Stomach (tissue), 19 donors: ENCODE measurements at places on chromosomes 11 and 22. TPM values are rescaled to one million over a fixed set of nuclear protein-coding genes. Genes with fewer than 3 reads are reported as not detected.
A peak's percentile ranks its signal among the peaks of the same experiment; 100 is the strongest.

DNA sequence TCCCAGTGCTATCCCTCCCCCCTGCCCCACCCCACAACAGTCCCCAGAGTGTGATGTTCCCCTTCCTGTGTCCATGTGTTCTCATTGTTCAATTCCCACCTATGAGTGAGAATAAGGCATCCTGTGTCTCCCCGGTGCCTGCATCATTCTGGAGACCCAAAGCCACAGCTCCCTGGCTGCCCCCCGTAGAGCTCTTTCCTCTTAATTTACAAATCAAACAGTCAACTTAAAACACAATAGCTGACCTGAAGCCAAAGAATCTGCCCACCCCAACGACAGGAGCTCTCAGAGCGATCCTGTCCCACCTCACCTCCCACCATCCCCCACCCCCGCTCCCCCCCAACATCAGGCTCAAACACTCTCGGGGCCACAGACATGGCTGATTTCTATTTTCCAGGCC is 558.3 kb downstream of the BRD1 start:
- no peak for DNase-seq

GRCh38 chr11:74677131-74677530 is 54.1 kb downstream of the CHRDL2 start:
- DNase-seq: no peak

GRCh38 chr22:42800451-42801251 is 56.4 kb downstream of the ARFGAP3 start:
- DNase-seq: no peak

- no peak for DNase-seq
Observed at GRCh38 chr11:128507936-128508335, 79.4 kb downstream of the ETS1 start.

DNA sequence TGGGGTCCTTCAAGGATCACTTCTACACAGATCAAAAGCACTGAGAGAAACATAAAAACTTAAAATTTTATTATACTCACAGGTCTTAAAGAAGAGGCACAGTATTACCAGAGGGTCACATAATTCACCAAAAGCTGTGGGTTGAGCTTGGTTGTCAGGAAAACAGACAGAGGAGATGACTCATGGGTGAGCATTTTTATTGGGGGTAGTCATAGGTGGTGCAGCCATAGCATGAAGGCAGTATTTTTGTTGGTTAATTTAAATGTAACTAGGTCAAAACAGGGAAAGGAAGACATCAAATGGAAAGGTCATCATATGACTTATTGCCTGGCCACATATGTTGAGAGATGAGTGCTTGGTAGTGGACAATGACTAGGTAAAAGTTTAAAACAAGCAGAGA is 24.2 kb downstream of the OR5B17 start:
- DNase-seq: no peak

DNA sequence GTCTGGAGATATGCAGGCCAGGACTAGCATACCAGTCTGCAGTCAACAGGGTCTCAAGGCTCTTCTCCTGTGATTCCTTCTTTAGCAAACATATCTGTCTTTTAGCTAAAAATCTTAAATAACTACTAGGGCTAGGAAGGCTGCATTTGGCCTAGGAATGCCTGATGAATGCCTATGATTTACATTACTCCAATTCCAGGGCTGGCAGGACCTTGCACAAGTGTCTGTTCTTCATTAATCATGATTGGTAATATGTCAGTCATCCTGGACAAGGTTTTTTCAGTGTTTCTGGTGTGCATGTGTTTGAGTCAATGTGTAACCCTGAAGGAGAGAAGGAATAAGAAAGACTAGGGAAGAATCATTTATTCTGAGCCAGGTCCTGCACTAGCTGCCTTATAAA is 280.5 kb upstream of the NARS2 start:
- DNase-seq: no peak

DNA sequence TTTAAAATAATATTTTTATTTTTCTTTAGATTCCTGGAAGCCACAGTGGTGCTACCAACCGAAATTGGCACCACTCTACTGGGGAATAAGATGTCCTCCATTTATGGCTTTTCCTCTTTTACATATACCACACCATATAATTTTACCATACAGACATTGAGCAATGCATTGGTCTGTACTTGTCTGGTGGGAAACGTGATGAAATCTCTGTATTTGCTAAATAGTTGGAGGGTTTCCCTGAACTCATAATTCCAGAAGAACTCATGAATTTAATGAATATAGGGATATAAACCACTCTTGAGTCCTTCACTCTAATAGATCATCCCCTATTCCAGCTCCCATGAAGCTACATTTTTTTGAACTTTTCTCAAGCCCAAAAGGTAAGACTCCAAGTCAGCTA is 28.0 kb upstream of the MMP13 start:
- no peak for DNase-seq

- peak; percentile 96 for DNase-seq
Observed at GRCh38 chr11:2912498-2912897, 16.7 kb downstream of the PHLDA2 start.

- DNase-seq: no peak
Observed at GRCh38 chr11:60159868-60160267, 23.0 kb downstream of the MS4A6A start.

DNA sequence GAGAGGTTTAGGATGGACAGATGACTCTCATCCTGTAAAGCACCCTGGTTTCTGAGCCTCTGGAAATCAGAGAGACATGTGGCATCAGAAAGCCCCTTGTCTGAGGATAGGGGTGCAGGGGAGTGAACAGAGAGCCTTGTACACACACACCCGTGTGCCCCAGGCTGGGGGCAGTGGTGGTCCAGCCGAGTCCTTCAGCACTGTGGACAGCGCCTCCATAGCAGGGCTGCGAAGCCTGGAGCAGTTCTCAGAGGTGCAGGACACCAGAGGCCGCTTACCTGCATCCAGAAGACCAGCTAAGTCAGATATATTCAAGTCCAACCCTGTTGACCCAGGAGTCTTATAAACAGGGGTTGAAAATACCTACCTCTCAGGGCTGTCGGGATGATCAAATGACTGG is 11.5 kb upstream of the IGSF9B start:
- DNase-seq: peak; percentile 66

- peak; percentile 74 for DNase-seq
Observed at GRCh38 chr22:22593964-22594656, 35.0 kb upstream of the PRAME start.

DNA sequence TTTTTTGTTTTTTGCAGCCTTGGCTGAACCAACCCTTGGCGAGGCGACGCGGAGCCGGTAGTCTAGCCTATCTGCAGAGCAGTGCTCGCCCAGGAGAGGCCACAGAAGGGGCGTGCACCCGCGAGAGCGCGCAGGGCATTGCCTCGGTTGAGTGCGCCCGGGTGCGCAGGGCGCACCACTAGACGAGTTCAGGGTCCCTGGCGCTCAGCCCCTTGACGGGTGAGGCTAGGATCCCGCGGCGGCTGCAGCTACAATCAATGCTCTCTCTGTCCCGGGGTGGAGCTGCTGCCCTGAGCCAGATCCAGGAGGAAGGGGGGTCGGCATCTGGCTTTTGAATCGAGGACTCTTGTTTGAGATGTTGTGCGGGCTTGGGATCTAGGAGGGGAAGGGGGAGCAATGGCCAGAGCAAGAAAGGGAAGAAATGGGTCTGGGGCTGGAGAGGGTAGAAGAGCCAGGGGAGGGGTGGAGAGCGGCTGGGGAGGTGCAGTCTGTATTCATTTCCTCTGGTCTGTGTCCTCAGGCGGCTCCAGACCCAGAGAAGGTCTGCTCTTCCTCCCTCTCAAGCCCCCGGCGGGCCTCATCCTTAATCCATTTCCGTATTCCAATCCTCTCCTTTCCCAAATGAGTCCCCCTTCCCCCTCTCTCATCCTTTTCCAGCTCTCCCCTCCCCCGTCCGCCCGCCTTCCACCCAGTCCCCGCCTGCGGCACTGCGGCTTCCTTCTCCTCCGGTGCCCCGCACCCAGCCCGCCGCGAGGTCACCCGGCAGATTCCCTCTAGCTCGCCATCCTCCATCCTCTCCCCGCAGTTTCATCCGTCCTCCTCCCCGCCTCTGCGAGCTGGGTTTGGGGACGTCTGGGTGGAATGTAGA is 797 bp downstream of the THY1 start:
- no peak for DNase-seq

DNA sequence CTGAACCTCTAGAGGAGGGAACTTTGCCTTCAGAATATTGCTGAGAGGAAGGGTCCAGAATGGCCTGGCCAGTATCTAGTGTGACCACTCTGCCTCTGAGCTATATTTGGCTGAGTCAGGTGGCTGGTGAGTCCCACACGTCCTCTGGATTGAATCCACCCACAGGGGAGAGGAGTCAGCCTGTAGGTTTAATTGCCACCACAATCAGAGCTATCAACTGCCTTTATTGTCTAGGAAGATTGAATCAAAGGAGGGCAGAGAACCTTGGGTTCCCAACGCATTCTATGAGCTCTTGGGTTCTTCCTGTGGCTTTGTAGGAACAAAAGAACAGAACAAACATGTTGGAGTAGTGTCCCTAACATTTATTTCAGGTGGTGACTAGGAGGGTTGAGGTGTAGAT is 67.7 kb downstream of the ST3GAL4 start:
- DNase-seq: no peak

- DNase-seq: peak; percentile 79
Observed at GRCh38 chr22:39316440-39317083, 2.9 kb downstream of the RPL3 start.

GRCh38 chr11:117900720-117901440 is 24.4 kb upstream of the FXYD6 start:
- DNase-seq: no peak

- DNase-seq: peak; percentile 34
Observed at GRCh38 chr11:1558775-1559110, 13.3 kb downstream of the DUSP8 start.

DNA sequence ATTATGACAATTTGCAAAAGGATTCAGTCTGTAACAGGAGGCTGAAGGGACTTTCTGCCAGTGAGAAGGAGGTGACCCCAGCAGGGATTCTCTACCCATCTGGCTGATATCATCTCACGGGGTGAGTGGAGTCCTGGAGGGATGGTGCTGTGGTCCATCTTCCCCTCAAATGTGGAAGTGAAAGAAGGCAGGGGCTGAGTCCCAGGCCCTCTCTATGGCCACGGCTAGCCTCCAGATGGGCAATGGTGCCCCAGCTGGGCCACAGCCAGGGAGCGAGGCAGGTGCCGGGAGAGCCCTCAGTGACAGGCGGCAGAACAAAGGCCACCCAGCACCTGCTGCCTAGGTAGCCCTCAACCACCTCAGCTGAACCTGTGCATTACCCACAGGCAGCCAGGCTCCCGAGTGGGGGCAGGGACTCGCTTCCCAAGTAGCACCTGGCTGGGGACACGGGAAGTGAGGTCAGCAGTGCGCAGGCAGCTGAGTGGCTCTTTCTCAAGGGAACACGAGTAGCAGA is 6.7 kb downstream of the NECTIN1 start:
- DNase-seq: peak; percentile 75

DNA sequence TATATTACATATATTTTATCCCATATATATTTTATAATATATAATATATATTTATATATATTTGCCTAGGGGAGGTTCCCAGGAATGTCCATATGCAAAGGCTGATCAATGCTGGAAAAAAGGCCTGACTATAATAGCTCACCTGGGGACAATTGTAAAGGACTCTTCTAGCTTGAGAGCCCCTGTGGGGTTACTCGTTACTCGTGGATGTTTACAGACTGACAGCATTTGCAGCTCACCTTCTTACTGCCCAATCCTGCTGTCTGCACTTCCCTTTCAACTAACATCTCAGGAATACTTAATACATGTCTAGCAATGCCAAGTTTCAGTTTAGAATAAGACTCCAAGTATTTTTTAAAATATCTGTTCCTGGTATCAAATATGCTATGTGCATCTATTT is 1365.4 kb upstream of the RAG2 start:
- no peak for DNase-seq

- no peak for DNase-seq
Observed at GRCh38 chr22:48188231-48188721, 1425.8 kb downstream of the TBC1D22A start.

GRCh38 chr11:13338019-13338426 is 60.4 kb downstream of the BMAL1 start:
- DNase-seq: no peak

DNA sequence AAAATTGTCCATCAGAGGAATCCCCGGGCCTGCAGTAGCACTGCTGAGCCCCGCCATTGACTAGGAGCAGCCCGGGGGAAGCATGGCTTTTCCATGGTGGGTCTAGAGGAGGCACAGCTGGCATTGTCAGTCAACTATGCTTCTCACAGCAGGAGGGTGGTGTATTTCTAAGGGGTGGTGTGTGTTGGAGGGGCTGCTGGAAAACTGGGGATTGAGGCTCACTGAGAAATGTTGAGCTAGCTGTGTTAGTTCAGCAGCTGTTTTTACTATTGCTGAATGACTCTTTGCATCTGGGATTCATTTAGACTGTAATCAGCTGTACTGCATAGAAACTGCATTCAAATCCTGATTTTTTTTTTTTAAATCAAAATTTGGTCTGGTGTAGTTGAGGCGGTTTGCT is 5.6 kb downstream of the DDX10 start:
- no peak for DNase-seq

DNA sequence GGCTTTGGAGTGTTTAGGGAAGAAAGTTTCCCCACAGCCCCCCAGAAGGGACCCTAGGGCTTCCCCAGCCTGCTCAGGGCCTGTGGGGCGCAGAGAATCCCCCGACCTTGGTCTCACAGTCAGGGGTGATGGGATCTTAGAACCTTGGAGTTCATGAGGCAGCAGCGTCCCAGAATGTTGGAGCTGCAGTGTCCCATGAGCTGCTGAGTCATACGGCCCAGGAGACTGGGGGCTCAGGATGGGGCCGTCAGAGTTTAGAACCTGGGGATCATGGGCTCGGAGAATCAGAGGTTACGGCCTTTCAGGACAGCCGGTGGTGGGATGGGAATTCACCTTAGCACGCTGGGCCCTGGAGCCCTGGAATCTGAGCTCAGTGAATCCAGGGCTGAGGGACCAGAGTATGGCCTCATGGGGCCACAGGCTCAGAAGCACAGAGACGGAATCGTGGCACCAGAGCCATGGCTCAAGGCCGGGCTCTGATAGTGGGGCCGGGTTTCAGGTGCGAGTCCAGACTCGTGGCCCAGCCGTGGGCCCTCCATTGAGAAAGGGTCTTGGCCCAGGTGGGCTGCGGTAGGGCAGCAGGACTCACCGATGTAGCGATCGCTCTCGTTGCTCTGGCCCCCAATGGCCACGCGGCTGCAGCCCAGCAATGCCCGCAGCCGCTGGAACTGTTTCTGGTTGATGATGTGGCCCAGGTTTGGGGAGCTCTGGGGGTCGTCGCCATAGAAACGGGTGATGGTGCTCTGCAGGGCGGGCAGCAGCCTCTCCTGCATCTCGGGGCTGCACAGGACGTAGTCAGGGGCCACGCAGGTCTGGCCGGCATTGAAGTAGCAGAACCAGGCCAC is 9.5 kb downstream of the ALDH3B2 start:
- DNase-seq: no peak

GRCh38 chr11:79406376-79406775 is 34.5 kb downstream of the TENM4 start:
- no peak for DNase-seq

MED19 gene
- 31.7 TPM for total RNA-seq

TEAD1 gene
- 52.5 TPM for total RNA-seq

PGA5 gene
- total RNA-seq: 1,340 TPM

OMP gene
- 2.6 TPM for total RNA-seq

CDC42BPG gene
- 66.5 TPM for total RNA-seq

PLAAT2 gene
- not detected for total RNA-seq

MUC15 gene
- total RNA-seq: not detected

IGLL5 gene
- 53.1 TPM for total RNA-seq

VPREB1 gene
- 2.2 TPM for total RNA-seq

ISX gene
- total RNA-seq: 53.0 TPM

AASDHPPT gene
- total RNA-seq: 60.1 TPM

MIOX gene
- not detected for total RNA-seq

RIBC2 gene
- 13.0 TPM for total RNA-seq
